Activated T-helper 17 cell treated with anti-CD3 and anti-CD28 coated beads, Interleukin-2, amount 50 U/mL, for 72 hours (primary cell): ENCODE measurements at places on chromosomes 3 and 15. TPM values are rescaled to one million over a fixed set of nuclear protein-coding genes. Genes with fewer than 3 reads are reported as not detected.

TRIM59 gene
- total RNA-seq, result 39.2 TPM

AZI2 gene
- 61.1 TPM for total RNA-seq

SAXO2 gene
- not detected for total RNA-seq

RTP3 gene
- not detected for total RNA-seq

FBXW12 gene
- total RNA-seq, result not detected

ROPN1 gene
- not detected for total RNA-seq

ACKR4 gene
- not detected for total RNA-seq

ALS2CL gene
- 5.2 TPM for total RNA-seq

XYLB gene
- 6.3 TPM for total RNA-seq

ADIPOQ gene
- not detected for total RNA-seq

P3H2 gene
- total RNA-seq, result not detected

GCSAM gene
- total RNA-seq, result 18.6 TPM

WDR93 gene
- not detected for total RNA-seq

TNFAIP8L3 gene
- not detected for total RNA-seq

ANAPC13 gene
- total RNA-seq, result 25.1 TPM
